NCI-H1436 (cell line): ENCODE measurements at places on chromosomes 4 and X.

DNA sequence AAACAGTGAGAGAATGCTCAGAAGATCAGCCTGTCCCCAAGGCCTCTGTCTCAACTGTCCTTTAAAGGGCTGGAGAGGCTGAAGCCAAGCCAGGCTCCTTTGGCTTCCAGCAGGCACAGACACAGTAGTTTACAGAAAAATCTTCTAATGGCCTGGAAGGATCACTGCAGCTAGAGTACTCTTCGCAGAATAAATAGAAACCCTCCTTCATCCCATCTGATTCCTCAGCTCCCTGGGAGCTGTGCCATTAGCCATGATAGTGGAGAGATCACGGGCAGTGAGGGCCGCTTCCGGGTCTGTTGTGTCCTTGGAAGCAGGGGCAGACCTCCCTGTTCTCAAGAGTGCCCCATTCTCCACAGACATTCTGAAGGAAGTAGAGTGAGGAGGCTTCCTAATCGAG lies 63.1 kb downstream of the CCNI start:
- DNase-seq = no peak

DNA sequence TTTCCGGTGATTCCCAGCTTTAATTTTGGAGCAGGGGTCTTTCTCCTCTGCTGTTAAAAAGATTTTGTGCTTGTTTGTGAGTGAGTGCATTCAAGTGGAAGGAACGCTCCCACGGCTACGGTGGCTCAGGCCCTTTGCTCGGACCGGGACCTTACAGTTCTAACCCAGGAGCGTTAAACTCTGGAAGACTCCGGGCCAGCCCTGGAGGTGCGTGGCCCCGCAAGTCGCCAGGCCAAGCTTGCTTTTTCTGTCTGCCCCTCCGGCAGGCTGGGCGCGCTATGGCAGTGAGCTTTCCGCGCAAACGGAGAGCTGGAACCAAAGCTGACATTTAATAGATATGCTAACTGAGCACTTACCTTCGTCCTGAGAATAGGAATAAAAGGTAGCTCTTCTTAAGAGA lies 18.3 kb upstream of the PITX2 start:
- no peak for DNase-seq

GRCh38 chr4:83149865-83150652 lies 35.5 kb upstream of the PLAC8 start:
- no peak for DNase-seq

- DNase-seq = no peak
Measured at GRCh38 chr4:165982934-165983333, 109.9 kb downstream of the TLL1 start.
